ENCODE measurements at places on chromosomes 5 and 9. TPM values are rescaled to one million over a fixed set of nuclear protein-coding genes. Genes with fewer than 3 reads are reported as not detected.

PDE6A gene
- total RNA-seq, result not detected

PFN3 gene
- not detected for total RNA-seq

C9 gene
- not detected for total RNA-seq

MRNIP gene
- 29.3 TPM for total RNA-seq

PCDHAC1 gene
- 42.7 TPM for total RNA-seq

GALT gene
- total RNA-seq, result 42.7 TPM

SLC36A3 gene
- total RNA-seq, result not detected

SMC2 gene
- 31.8 TPM for total RNA-seq

ORM2 gene
- total RNA-seq, result not detected

SPAAR gene
- total RNA-seq, result 0.46 TPM

DBH gene
- under 0.01 TPM for total RNA-seq

ANKRD18A gene
- 11.3 TPM for total RNA-seq

PCDHA8 gene
- total RNA-seq, result 9.5 TPM

ANKRD34B gene
- total RNA-seq, result 3.0 TPM

PTGER4 gene
- 5.5 TPM for total RNA-seq

MORN5 gene
- total RNA-seq, result 7.8 TPM

FGFR4 gene
- 1.6 TPM for total RNA-seq

PCDH12 gene
- 3.2 TPM for total RNA-seq

SCGB3A2 gene
- total RNA-seq, result not detected

MEIKIN gene
- total RNA-seq, result 0.46 TPM

DNAJC21 gene
- 27.5 TPM for total RNA-seq

NEUROG1 gene
- total RNA-seq, result not detected

PCDHB6 gene
- total RNA-seq, result 4.2 TPM

SOX30 gene
- not detected for total RNA-seq

HNRNPAB gene
- total RNA-seq, result 65.3 TPM

OR1J2 gene
- not detected for total RNA-seq

CCNJL gene
- total RNA-seq, result 2.5 TPM

BTNL3 gene
- total RNA-seq, result not detected

OTP gene
- total RNA-seq, result 3.2 TPM

FIBCD1 gene
- total RNA-seq, result 2.1 TPM

DMRTA1 gene
- total RNA-seq, result 0.92 TPM

IFNB1 gene
- total RNA-seq, result not detected

CBY3 gene
- total RNA-seq, result 0.46 TPM

EMB gene
- total RNA-seq, result 31.1 TPM

IL9 gene
- total RNA-seq, result not detected

OR1Q1 gene
- total RNA-seq, result not detected

MELK gene
- 6.9 TPM for total RNA-seq

STK32A gene
- 25.4 TPM for total RNA-seq

RLN2 gene
- total RNA-seq, result 1.4 TPM

CDC26 gene
- total RNA-seq, result 23.1 TPM

APBA1 gene
- total RNA-seq, result 93.2 TPM

KYAT1 gene
- total RNA-seq, result 9.0 TPM

SLC9A3 gene
- 1.4 TPM for total RNA-seq

CXCL14 gene
- 10.6 TPM for total RNA-seq

PRDM9 gene
- not detected for total RNA-seq

CD74 gene
- total RNA-seq, result 18.7 TPM

C5 gene
- total RNA-seq, result 6.9 TPM

TRMO gene
- 19.6 TPM for total RNA-seq

GPRIN1 gene
- 67.8 TPM for total RNA-seq

HSD17B3 gene
- total RNA-seq, result not detected

SLC4A9 gene
- total RNA-seq, result 0.23 TPM

SLC46A2 gene
- not detected for total RNA-seq

LEAP2 gene
- total RNA-seq, result 1.2 TPM

ZNF618 gene
- 10.1 TPM for total RNA-seq

SV2C gene
- 34.4 TPM for total RNA-seq

FOXI1 gene
- total RNA-seq, result not detected
